ENCODE measurements at places on chromosomes 4 and X.

- DNase-seq: no peak
These were observed 139.2 kb downstream of the TMEM164 start for GRCh38 chrX:110142096-110142495.

GRCh38 chr4:99921174-99921573 is 25.2 kb downstream of the DNAJB14 start:
- DNase-seq: no peak

DNA sequence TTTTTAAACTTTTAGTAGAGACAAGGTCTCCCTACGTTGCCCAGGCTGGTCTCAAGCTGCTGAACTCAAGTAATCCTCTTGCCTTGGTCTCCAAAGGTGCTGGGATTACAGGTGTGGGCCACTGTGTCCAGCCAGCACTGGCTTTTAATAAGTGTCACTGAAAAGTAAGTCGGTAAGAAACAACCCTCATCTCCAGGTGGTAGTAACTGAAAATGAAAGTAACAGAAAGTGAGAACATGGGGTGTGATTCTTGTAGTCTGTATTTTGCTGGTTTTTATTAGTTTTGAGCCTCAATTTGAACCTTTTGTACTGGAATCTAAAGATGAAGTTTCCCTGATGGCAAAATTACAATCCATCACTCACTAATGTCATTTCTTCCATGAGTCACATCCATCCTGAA is 238.1 kb upstream of the AGA start:
- DNase-seq: no peak

DNA sequence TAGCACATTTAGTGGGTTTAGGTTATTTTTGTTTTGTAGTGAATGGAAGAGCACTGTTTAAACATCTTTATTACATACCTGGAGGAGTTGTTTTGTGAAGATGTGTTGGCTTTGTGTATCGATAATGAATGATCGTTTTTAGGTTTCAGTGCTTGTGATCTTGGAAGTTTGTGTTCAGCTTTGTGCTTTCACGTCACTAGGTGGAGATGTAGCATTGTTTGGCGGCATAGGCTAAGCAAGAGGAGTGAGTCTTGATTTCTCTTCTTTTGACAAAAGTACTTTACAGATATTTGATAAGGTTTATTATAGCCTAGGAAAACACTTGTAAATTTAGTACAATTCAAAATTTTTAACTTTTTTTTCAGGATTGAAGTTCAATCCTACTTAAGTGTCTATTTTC is 50.4 kb downstream of the PDK3 start:
- no peak for DNase-seq

DNA sequence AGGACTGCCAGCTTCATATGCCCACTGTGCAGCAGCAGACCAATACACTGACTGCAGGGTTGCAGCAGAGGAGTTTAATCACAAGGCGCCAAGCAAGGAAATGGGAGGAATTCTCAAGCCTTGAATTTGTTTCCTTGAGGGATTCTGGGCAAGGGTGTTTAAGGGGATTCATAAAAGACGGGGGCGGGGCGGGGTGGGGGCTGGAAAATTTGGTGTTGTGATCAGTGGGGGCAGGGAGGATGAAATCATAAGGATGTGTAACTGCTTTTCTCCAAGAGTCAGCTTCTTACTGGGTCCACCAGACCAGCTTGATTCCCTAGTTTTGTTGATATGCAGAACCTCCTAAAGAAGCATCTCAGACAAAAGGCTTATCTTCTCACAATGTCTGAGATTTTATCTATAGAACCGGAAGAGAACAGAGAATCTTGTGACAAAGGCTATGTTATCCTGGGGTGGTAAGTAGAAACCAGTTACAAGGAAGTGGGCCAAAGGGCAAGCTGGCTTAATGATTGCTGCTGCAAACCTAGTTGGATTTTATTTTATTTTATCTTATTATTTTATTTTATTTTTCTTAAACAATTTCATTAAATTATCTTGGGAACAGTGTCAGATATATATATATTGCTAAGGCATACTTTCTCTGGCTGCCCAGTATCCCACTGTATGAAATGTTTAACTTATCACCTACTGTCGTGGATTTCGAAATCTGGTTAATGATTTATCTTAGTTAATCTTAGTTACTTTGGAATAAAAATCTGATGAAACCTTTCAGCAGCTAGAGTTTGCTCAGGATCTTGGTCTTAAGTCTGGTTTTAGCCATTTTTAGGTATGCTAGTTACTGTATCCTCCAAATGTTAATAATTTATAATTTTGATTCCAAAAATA is 276.4 kb downstream of the RPA4 start:
- DNase-seq: no peak
